Fibroblast of the aortic adventitia (primary cell): ENCODE measurements at places on chromosomes 5 and 9. TPM values are rescaled to one million over a fixed set of nuclear protein-coding genes. Genes with fewer than 3 reads are reported as not detected.

DNA sequence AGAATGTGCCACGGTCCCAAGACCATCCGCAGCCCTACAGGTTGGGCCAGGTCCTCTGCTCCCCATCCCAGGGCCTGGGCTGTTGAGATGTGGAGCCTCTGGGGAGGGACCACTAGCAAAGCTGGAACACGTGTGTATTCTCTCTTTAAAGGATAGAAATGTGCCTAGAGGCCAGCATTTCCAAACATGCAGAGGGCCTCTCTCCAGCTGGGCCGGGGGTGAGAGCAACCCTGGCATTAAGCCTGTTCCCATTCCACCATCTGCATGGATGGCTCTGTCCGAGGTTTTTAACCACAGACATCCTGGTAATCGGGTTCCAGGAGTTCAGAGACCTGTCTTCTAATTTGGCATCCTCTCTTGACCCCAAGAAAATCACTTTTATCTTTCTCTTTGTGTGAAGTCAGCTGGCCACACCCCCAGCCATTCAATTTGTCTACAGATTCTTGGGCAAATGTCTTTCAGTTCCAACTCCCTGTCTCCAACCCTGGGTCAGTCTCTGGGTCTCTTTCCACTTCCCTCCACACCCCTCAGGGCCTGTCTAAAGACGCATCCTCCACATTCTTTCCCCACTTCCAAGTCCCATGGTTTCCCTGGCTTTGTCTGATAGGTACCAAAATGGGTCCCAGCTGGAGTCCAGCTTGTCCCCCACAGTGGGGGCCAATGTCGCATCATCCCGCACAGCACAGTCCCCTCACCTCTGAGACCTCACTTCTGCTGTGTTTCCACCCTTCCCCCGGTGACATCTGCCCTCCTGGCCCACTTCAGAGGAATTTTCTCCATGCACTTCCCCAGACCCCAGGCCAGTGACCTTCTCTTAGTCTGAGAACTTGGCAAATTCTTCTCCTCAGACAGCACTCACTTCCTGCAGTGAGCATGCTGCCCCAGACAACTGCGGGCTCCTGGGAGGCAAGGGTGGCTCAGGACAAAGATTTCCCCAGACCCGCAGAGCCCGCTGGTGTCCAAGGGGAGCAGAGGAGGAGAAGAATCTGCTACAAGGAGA lies 56.8 kb downstream of the PTPDC1 start:
- peak; percentile 36 for DNase-seq

TRIO gene
- 211 and 222 TPM in 2 replicates for total RNA-seq

- no peak for DNase-seq
These were observed 459.1 kb downstream of the EFNA5 start for GRCh38 chr5:107211630-107212029.

STOML2 gene
- 65.3 and 109 TPM in 2 replicates for total RNA-seq

- peak; percentile 43 for DNase-seq
These were observed 533.1 kb downstream of the NTRK2 start for GRCh38 chr9:85202596-85202995.

FAM81B gene
- not detected in 2 replicates for total RNA-seq
